ENCODE measurements at places on chromosomes 6 and 20.
A peak's percentile ranks its signal among the peaks of the same experiment; 100 is the strongest.

DNA sequence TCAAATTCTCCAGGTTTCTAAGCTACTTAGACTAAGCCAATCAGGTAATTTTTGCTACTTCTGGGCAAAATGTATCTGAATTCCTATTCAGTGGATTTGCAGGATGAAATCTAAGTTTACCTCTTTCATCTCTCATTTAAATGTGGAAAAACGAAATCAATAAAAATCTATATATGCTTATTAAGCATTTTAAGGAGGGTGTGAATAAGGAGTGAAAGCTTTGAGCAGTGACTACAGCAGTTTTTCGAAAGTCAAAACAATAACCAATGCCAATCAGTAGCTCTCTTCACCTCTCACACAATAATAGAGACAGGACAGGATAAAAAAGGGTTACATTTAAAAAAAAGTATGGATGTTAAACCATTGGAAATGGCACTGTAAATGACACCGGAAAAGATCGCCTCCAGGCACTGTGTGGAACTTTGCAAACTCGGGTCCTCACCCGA lies 476 bp upstream of the BCKDHB start:
- DNase-seq = no peak

DNA sequence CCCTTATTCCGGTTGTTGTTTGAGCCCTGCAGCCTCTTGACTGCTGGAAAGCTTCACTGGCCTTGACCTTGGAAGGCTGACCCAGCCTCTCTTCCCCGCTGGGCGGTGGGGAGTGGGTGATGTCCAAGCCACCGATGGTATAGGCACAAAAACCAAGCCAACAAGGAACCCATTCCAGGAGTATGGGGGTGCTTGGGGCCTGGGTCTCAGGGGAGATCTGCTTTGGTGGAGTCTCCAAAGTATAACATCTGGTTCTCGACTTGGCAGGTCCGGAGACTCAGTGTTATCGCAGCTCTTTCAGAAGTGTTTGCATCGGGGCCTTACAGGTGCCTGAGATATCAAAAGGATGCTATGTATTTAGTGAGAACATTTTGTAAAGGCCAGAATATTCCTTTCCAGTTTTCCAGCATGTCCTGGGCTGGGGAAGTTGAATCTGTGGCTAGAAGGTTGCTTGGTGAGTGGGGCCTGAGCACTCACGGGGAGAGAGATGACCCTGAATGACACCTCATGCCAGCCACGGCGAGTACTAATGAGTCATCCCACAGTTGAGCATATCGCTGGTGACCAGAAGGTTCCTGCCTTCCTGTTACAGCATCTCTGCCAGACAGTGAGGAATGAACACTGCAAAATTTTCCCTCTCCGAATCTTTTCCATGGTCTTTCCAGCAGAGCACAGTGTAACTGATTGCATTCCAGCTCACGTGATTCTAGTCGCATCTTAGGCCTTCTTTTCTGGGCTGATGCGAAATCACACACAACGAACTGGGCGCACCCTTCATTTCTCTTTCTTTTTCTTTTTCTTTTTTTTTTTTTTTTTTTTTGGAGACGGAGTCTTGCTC lies 133.9 kb downstream of the ZDHHC14 start:
- no peak for DNase-seq

GRCh38 chr6:71047417-71047816 lies 90.6 kb upstream of the B3GAT2 start:
- no peak for DNase-seq

DNA sequence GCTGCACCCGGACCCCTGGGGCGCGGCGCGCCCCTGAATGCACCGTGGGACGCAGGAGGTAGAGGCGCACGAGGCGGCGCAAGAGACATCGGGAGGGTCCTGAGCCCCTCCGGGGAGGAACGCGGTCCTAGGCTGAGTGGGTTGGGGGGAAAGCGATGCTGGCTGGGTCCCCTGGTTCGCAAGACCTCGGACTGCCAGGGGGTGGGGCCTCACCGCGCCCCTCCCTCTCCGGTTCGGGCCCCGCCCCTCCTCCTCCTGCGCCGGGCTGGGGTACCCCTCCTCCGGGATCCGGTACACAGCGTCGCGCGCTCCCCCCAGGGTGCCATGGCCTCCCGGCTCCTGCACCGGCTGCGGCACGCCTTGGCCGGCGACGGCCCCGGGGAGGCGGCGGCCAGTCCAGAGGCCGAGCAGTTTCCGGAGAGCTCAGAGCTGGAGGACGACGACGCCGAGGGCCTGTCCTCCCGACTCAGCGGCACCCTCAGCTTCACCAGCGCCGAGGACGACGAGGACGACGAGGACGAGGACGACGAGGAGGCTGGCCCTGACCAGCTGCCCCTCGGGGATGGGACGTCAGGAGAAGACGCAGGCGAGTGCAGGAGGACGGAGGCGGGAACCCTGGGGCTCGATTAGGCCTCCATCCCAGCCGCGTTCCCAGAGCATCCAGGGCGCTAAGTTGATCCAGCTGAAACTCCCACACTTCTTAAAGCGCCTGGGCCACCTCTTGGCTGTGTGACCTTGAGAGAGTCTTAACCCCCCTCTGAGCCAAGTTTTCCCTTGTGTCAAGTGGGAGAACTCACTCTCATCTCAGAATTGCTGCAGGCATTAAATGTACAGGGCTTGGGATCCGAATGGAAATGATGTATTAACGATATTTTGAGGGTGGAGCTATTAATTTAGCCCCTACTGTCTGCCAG lies 541 bp downstream of the SNX21 start:
- DNase-seq = peak; percentile 88

DNA sequence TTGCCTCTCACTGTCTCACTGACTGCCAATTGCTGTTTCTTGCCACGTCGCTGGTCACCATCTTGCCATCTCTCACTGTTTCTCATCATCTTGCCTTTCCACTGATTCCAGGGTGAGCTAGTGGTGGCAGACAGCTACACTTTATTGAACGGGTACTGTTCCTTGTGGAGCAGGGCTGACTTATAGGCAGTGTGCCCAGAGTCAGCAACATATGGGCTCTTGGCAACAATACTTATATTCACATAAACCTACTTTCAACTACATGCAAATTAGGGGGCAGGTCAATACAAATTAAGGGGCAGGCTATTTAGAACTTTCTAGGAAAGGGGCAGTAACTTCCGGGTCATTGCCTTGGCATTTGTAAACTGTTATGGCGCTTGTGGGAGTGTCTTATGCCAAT lies 186.2 kb upstream of the SYNDIG1 start:
- DNase-seq = no peak

DNA sequence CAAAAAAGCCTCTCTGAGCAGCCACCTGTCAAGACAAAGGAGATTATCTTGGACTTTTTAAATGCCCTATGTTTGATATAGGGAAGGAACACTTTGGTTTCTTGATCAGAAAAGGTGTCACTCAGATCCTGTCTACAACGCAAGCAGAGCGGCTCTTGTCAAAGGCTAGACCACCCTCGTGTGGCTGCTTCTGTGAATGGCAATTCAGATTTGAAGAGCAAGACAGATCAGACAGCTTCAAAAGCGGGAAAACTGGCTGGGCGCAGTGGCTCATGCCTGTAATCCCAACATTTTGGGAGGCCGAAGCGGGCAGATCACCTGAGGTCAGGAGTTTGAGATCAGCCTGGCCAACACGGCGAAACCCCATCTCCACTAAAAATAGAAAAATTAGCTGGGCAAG lies 10.1 kb upstream of the NXT1 start:
- DNase-seq = peak; percentile 82

GRCh38 chr6:34317172-34317477 lies 68.3 kb upstream of the SMIM29 start:
- DNase-seq = no peak

DNA sequence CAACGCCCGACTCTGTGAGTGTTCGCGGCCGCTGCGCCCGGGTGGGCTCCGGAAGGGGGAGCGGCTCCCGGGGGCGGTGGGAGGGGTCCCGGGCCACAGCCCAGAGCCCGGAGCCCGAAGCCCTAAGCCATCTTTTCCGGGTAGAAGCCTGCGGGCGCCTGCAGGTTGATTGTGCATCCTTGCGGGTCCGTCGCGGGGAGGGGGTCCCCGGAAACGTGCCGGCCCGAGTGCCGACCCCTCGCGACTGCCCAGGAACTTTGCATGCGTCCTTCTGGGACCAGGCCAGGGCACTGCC lies 413 bp downstream of the PTPRA start:
- peak; percentile 86 for DNase-seq

GRCh38 chr6:44049163-44049988 lies 77.9 kb downstream of the MRPL14 start:
- DNase-seq = no peak

DNA sequence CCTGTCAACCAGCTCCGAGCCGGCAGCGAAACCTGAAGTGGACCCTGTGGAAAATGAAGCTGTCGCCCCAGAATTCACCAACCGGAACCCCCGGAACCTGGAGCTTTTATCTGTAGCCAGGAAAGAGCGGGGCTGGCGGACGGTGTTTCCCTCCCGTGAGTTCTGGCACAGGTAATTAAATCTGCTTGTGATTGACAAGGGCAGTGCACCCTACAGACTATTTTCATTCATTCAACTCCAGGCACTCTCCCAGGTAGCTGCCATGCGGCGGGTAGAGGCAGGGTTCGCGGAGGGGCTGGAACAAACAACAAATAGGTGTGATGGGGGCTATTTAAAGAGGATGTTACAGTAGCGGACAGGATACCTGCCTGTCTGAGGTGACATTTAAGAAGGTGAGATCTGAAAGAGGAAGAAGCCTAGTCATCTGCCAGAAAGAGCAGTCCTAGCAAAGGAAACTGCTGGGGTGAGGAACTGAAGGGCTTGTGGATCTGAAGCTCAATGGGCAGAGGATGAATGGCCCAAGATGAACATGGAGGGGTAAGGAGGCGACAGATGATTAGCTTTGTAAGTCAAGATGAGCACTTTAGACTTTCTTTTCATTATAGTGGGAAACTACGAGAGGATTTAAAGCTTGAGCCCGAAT lies 810 bp downstream of the MRPL18 start:
- no peak for DNase-seq

GRCh38 chr6:133503336-133503729 lies 262.2 kb downstream of the EYA4 start:
- DNase-seq = no peak

- peak; percentile 53 for DNase-seq
Measured at GRCh38 chr20:31894980-31895675, 24.7 kb downstream of the TTLL9 start.

DNA sequence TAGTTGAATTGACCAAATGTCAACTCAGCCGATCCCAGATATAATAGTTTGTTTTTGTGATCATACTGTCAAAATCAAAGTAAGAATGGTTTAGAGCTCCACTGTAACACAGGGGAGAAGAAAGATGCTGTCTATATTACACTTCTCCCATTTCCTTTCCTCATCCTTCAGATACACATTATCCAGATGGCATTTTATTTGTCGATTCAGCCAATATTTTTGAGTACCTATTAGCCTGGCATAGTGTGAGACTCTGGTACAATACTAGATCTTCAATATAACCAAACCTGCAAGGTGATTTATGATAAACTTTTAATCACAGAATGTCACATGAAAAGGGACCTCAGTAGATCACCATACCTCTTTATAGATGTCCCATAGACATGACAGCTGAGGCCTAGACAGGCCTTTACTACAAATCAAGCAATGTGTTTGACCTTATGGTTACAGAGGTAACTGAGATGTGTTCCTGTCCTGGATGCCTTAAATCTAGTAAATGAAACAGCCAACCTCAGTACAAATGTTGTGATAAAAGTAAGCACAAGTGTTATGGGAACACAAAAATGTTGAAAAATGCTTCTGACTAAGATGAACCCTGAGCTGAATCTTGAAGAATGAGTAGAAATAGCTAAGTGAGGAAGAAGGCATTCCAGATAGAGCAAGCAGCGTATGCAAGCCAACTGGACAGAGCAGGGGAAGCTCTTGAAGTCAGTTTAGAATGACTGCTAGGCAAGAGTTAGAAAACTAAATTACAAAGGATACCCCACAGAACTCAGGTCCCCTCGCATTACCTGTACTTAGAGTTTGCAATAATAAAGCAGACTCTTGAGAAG lies 1.9 kb downstream of the FBXO9 start:
- no peak for DNase-seq

GRCh38 chr6:71478834-71479541 lies 190.4 kb downstream of the OGFRL1 start:
- DNase-seq = no peak
